Upper lobe of left lung (tissue), 6 donors: ENCODE measurements at places on chromosomes 12 and 14. TPM values are rescaled to one million over a fixed set of nuclear protein-coding genes. Genes with fewer than 3 reads are reported as not detected.

GRCh38 chr12:123428591-123428990 lies 7.9 kb downstream of the RILPL2 start:
- no peak overlapping the region for H3K4me3 ChIP-seq
- peaks cover 53% of the 10 kb centered on the region for H3K36me3 ChIP-seq
- H3K27me3 ChIP-seq, result no peaks in the 10 kb centered on the region

GRCh38 chr12:57237596-57237931 lies 8.1 kb downstream of the SHMT2 start:
- peaks cover 52% of the 10 kb centered on the region for H3K4me1 ChIP-seq
- no peaks in the 10 kb centered on the region for H3K27me3 ChIP-seq
- no peak for DNase-seq

DNA sequence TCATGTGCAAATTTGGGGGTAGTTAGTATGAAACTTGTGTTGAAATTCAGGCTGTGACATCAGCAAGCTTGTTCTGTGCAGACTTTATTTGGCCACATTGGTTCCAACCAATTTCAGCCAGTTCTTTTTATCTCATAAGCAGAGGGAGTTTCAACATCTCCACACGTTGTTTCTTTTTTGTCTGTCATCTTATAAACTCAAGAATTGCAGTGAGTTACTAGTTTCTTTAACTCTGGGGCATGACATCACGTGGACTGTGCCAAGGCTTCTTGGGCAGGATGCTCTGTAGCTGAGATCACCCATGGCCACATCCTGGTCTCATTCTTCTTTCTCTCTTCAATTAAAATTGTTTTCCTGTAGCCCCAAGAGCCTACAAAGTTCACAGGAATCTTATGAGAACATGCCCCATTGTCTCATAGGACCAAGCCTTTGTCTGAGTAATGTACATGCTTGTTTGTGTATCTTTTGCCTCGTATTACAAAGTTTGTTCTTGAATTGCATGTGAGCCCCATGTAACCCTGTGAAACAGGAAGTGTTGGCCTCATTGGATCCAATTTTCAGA lies 982.0 kb upstream of the TMEM132C start:
- no peak overlapping the region for H3K4me3 ChIP-seq
- no peak for DNase-seq
- H3K27me3 ChIP-seq, result no peaks in the 10 kb centered on the region
- no peaks in the 10 kb centered on the region for H3K36me3 ChIP-seq

GRCh38 chr14:41718477-41719166 lies 111.9 kb downstream of the LRFN5 start:
- no peaks in the 10 kb centered on the region for H3K4me1 ChIP-seq
- H3K27ac ChIP-seq, result no peak overlapping the region
- no peaks in the 10 kb centered on the region for H3K27me3 ChIP-seq
- H3K36me3 ChIP-seq, result no peaks in the 10 kb centered on the region
- DNase-seq, result no peak
- H3K4me3 ChIP-seq, result no peak overlapping the region

DNA sequence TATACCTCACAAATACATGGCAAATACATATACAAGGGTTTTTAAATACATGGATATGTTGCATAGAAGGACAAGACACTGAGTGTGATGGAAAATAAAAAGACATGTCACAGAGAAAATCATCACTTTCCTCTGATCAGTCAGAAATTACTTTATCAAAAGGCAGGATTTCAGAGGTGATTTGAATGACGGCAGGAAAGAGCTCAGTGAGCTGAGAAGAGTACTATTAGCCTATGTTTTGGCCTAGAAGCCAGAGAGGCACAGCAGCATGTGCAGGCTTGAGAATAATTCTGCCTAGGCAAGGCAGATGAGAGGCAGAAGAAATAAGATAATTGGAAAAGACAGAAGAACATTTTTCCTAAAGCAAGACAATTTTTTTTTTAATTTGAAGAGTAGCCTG lies 94.9 kb downstream of the BCAT1 start:
- peaks cover 4% of the 10 kb centered on the region for H3K36me3 ChIP-seq
- H3K4me3 ChIP-seq, result no peak overlapping the region
- no peaks in the 10 kb centered on the region for H3K4me1 ChIP-seq
- DNase-seq, result no peak

DNA sequence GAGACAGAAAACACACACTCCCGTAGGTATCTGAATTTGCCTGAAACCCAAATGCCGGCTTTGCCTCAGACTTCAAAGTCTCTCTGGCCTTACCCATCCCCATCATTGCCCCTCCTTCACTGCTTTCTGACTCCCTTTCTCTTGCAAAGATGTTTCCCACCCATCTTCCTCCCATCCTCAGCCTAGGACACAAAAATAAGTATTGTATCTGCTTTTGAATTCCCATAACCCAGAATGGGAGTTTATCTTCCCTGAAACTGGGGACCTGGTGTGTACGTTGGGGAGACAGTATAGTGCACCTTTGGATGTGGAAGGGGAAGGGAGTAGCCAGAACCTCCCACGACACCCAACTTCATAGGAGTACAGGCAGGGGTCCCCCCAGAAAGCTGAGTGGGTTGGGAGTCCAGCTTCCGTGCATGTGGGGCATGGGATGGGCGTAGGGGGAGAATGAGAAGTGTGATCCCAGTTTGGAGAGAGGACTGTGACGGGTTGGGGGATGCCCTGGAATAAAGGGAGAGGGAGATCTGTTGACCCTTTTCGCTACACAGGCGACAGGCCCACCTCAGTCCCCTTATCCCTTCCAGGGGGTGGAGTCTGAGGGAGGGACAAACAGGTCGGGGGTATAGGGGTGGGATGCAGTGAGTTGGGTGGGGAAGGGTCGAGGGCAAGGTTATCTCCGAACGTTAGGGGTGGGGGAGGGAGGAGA lies 488 bp upstream of the KIF5A start:
- H3K4me3 ChIP-seq, result peak overlapping the region; percentile 23
- H3K27ac ChIP-seq, result no peak overlapping the region
- peaks cover 29% of the 10 kb centered on the region for H3K4me1 ChIP-seq

GRCh38 chr12:1924996-1925683 lies 6.7 kb upstream of the CACNA2D4 start:
- DNase-seq, result no peak
- no peaks in the 10 kb centered on the region for H3K27me3 ChIP-seq
- H3K4me1 ChIP-seq, result no peaks in the 10 kb centered on the region

- H3K27me3 ChIP-seq, result no peaks in the 10 kb centered on the region
- no peaks in the 10 kb centered on the region for H3K36me3 ChIP-seq
- no peak overlapping the region for H3K4me3 ChIP-seq
- no peak for DNase-seq
- H3K27ac ChIP-seq, result peak overlapping the region; percentile 2
These were observed 36.0 kb upstream of the SNX6 start for GRCh38 chr14:34665785-34666435.

DNA sequence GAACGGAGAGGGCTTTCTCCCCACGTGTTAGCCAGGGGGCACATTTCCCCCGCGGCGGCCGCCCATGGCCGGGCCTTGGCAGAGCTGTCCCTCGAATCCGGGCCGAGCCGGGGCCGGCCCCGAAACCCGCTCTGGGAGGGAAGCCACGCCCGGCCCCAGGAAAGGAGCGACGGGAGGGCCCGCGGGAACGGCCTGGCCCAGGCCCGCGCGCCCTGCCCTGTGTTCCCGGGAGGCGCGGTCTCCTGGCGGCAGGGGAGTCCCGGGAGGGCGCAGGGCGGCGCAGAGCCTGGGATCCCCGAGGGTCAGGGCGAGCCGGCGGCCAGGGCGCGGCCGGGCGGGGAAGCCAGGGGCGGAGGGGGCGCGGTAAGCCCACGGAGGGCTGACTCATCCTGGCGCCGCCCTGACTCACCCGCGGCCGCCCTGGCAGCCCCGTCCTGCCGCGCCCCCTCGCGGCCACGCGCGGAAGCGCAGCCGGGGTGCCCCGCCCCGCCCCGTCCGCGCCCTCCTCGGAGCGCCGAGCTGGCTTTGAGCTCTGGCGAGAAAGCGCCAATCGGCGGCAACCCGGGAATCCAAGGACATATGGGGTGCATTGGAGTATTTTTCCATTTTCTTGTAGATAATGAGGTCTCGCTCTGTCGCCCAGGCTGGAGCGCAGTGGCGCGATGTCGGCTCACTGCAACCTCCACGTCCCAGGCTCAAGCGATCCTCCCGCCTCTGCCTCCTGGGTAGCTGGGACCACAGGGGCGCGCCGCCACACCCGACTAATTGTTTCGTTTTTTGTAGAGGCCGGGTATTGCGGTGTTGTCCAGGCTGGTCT lies 31.8 kb upstream of the PLEKHG6 start:
- H3K27me3 ChIP-seq, result no peaks in the 10 kb centered on the region
- H3K4me3 ChIP-seq, result peak overlapping the region; percentile 35
- DNase-seq, result peak; percentile 98
- H3K36me3 ChIP-seq, result no peaks in the 10 kb centered on the region

- H3K4me3 ChIP-seq, result no peak overlapping the region
- no peak for DNase-seq
- H3K27ac ChIP-seq, result no peak overlapping the region
- H3K36me3 ChIP-seq, result no peaks in the 10 kb centered on the region
- H3K4me1 ChIP-seq, result no peaks in the 10 kb centered on the region
- no peaks in the 10 kb centered on the region for H3K27me3 ChIP-seq
These were observed 659.5 kb downstream of the TMEM121 start for GRCh38 chr14:106185837-106186233.

DNA sequence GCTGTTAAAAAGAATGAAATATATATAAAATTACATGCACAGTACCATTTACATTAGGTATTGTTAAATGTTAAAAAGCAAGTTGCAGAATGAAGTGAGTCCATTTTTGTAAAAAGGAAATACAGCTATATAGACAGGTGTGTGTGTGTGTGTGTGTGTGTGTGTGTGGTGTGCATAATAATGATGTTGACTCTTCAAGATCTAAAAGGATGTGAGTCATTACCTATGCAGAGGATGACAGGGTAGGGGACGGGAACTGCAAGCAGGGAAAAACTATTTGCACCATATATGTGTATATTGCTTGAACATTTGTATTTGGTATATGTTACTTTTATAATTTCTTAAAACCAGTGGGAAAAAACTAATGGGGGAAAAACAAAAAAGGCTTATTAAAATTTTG lies 3.1 kb downstream of the C14orf39 start:
- H3K4me3 ChIP-seq, result no peak overlapping the region
- no peaks in the 10 kb centered on the region for H3K36me3 ChIP-seq
- no peak for DNase-seq
- H3K27ac ChIP-seq, result no peak overlapping the region
- no peaks in the 10 kb centered on the region for H3K27me3 ChIP-seq
- H3K4me1 ChIP-seq, result peaks cover 8% of the 10 kb centered on the region

DNA sequence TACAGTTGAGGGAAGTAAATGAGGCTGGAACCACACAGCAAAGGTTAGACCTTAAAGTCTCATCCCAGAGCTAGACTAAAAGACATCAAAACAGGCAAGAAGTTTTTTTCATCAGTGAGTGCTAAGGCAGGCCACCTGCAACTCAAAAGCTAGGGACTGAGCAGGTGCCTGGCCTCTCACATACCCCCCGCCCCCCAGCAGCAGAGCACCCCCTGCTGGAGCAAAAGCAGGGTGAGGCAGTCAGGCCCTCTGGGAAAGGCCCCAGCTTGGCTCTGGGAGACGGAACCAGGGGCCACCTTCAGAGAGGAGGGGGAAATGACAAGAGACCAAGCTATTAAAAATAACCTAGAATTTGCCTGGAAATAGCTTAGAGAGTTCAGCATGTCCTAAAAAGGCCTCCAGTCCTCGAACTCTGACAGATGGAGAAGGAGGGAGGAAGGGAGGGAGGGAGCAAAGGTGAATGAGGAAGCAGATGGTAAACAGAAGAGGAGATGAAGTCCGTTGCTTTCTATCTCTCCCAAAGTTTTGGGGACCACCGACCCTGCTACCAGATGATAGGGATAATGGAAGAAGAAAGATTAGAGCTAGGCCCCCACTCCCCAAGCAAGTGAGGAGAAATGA lies 1.8 kb downstream of the ITGA7 start:
- H3K27me3 ChIP-seq, result no peaks in the 10 kb centered on the region
- DNase-seq, result no peak
- H3K36me3 ChIP-seq, result no peaks in the 10 kb centered on the region
- peaks cover 23% of the 10 kb centered on the region for H3K4me1 ChIP-seq
- H3K27ac ChIP-seq, result peak overlapping the region; percentile 13

DNA sequence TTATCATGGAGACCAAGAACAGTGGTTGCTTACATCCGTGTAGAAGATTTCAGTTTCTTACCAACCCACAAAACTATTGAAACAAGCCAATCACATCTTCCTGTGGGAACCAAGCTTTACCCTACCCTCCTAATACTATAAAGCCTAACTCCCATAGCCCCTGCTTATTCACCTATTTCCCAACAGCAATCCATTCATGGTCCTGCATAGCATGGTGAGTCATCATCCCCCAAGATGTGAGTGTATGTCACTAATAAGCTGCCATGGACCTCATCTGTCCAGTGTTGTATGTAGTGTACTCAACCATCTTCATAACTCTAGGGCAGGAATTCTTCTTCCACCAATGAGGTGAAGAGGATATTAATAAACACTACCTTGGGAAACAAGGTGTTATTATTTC lies 1620.4 kb upstream of the FLRT2 start:
- no peak for DNase-seq
- H3K27ac ChIP-seq, result no peak overlapping the region
- H3K4me1 ChIP-seq, result no peaks in the 10 kb centered on the region
- H3K4me3 ChIP-seq, result no peak overlapping the region
- no peaks in the 10 kb centered on the region for H3K36me3 ChIP-seq
- H3K27me3 ChIP-seq, result no peaks in the 10 kb centered on the region

DNA sequence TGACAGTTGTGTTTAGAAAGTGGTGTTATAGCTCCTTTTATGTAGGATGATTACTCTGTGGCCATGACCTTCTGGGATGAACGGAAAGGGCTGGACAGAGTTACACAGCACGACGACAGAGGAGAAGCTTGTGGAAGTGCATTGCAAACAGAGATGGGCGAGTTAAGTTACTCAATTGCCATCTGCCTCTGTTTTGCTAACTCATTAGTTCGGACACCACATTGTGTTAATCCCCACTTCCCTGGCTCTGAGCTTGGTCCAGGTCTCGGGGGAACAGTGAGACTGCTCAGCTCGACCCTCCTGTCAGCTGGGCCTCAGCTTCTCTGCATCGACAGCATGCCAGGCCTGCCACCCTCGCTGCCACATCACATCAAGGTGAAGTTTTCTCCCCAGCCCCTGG lies 408.0 kb downstream of the ZFP36L1 start:
- peak overlapping the region; percentile 68 for H3K27ac ChIP-seq
- H3K36me3 ChIP-seq, result no peaks in the 10 kb centered on the region
- H3K4me3 ChIP-seq, result no peak overlapping the region
- H3K4me1 ChIP-seq, result peaks cover 40% of the 10 kb centered on the region

Gene KRT78
- total RNA-seq, result not detected

Gene TMEM119
- 24.2 TPM for total RNA-seq

Gene IL23A
- not detected for total RNA-seq

Gene C12orf50
- total RNA-seq, result 0.11 TPM

Gene FAM90A1
- 0.37 TPM for total RNA-seq

Gene SPATS2
- total RNA-seq, result 10.2 TPM

Gene COX14
- total RNA-seq, result 69.6 TPM
